ENCODE measurements at places on chromosomes 3 and 15.

- DNase-seq, result no peak
Observed at GRCh38 chr3:106265704-106266103, 396.9 kb upstream of the CBLB start.

GRCh38 chr15:95363646-95364045 lies 966.9 kb upstream of the NR2F2 start:
- no peak for DNase-seq

- DNase-seq, result no peak
Observed at GRCh38 chr15:65912235-65912634, 42.9 kb downstream of the RAB11A start.

DNA sequence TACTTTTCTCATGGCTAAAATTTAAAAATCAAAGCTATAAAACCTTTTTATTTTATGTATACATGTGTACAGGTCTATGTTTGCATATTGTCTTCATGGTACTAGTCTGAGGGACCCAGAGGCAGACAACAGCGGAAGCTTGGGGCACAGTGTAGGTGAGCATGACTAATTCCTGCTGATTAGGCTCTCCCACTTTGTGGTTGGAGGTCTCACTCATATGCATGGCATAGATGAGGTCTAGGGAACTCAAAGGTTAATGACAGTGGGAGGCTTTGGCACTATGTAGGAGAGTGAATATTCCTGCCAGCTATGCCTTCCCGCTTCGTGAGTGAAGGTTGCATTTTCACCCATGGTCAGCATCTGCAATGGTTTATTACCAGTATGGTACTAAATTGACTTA lies 47.5 kb upstream of the AADACL2 start:
- no peak for DNase-seq

GRCh38 chr3:9397332-9397905 lies at the start of gene SETD5:
SETD5 (plus strand) TSS chr3:9397615; CDS start chr3:9428939, 31,324 bp downstream.
- peak; percentile 86 for DNase-seq

GRCh38 chr3:42701371-42702065 lies 1.1 kb downstream of the HHATL start:
- no peak for DNase-seq

DNA sequence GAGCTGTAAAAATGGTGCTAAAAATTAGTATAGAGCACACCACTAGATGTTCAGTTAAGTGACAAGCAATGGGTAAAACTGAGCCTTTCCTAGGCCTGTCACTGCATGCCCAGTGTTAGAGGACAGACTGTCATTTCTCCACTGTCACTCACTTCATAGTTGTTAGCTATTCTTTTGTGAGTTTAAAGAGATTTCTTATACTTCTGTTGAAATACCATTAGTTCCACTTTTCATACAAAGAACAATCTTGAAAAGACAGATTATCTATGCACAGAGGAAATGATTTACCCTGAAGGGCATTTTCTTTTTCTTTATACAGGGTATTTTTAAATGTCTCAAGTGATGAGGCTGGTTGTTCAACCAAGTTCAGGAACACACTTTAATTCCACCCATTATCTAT lies 28.3 kb upstream of the CHMP2B start:
- DNase-seq, result no peak

DNA sequence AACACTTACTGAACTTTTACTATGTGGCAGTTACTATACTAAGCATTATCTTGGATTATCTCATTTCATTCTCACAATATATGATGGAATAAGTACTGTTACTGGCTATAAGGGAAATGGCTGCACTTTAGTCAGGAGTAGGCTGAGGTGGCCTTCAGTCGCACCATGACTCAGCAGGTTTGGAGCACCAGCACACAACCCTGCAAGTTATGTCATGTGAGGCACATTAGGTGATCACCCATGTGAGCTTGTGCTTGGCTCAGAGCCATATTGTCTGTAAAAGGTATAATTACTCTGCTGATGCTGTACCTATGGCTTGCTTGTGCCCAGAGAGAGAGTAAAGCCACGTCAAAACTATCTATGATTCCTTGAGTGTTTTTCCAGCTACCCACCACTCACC lies 54.1 kb upstream of the TIPARP start:
- peak; percentile 76 for DNase-seq

DNA sequence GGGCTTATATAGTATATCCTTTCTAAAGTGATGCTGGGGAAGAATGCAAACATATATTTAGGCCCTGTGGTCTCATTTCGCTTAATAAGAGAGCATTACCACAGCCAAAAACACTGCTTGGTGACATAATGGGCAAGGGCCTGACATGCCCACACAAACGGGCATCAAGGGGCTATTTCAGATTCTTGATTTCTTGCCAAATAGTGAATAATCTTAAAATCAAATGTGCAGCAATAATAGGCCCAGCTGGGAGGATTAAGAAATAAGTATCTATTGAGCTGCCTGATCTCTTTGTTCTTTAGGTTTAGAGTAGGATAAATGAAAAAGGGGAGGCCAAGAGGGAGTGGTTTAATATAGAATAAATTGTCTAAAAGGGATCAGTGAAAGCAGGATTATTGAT lies 241.0 kb upstream of the GBE1 start:
- DNase-seq, result no peak

GRCh38 chr3:128549283-128550112 lies 56.5 kb upstream of the GATA2 start:
- no peak for DNase-seq

GRCh38 chr3:13509816-13510192 lies 29.7 kb downstream of the HDAC11 start:
- DNase-seq, result no peak

- DNase-seq, result peak; percentile 5
Observed at GRCh38 chr3:63349583-63350573, 71.8 kb downstream of the SYNPR start.

DNA sequence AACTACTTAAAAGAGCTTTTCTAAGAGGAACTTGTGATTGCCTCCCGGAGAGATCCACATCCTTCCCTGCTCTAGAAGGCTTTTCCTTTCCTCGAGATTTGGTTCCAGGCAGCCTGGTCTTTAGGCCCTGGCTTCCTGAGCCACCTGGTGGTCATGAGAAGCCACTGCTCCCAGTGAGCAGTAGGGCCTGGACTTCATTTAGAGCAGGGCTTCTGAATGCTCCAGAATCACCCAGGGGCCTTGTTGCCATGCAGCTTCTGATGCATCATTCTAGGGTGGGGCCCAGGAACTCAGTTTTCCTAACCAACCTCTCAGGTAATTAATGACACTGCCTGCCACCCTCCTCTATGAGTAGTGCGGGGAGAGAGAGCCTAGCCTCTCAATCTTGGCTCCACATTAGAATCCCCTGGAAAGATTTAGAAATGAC lies 29.6 kb downstream of the PSMD6 start:
- peak; percentile 1 for DNase-seq

- DNase-seq, result no peak
Observed at GRCh38 chr3:196268284-196269163, 19.0 kb downstream of the PCYT1A start.

DNA sequence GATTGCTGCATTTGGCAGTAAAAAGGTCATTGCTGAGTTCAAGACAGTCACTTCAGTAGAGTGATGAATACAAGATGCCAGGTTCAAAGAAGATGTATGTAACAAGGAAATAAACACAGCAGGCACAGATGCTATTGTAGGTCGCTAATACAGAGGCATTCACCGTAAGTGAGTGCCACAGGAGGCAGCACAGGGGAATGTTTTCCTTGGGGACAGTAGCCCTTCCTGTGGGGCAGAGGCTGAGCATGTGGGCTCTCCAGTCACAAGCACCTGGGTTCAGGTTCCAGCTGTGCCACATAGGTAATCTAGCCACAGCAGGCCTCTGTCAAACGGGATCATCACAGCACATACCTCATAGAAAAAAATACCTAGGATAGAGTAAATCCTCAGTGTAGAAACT lies 86.3 kb downstream of the RSL24D1 start:
- DNase-seq, result no peak

DNA sequence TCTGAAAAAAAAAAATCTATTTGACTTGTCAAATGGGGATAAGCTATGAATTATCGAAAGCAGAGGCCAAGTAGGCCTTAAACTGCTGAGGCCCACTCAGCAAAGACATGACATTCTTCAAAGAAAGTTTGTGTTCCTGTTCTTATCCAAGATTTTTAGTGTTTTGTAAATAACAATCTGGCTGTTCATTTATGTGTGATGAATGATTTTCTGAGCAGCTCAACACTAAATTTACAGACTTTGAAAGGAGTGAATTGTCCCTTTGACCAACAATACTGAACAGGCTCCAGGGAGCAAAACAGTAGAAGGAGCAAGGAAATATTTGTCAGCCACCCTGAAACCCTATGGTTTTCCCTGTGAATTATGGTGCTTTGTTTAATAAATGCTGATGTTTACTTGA lies 512.6 kb upstream of the NAALADL2 start:
- DNase-seq, result no peak

DNA sequence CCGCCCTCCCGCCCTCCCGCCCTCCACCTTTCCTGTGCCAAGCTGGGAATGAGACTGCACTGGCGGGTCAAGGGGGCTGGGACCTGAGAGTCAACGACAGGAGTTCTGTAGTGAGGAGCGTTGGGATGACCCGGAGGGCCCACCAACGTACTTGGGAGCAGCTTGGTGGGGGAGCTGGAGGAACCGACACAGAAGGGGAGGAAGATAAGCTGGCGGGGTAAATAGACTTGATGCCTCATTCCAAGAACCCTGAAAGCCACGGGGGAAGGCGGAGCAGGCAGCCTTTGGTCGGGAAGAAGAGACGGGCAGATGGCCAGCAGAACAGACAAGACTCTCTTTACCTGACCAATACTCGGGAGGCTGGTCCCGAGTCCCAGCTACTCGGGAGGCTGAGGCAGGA lies 277 bp downstream of the FMN1 start:
- no peak for DNase-seq

GRCh38 chr15:39283531-39283930 lies 297.3 kb upstream of the THBS1 start:
- DNase-seq, result no peak

DNA sequence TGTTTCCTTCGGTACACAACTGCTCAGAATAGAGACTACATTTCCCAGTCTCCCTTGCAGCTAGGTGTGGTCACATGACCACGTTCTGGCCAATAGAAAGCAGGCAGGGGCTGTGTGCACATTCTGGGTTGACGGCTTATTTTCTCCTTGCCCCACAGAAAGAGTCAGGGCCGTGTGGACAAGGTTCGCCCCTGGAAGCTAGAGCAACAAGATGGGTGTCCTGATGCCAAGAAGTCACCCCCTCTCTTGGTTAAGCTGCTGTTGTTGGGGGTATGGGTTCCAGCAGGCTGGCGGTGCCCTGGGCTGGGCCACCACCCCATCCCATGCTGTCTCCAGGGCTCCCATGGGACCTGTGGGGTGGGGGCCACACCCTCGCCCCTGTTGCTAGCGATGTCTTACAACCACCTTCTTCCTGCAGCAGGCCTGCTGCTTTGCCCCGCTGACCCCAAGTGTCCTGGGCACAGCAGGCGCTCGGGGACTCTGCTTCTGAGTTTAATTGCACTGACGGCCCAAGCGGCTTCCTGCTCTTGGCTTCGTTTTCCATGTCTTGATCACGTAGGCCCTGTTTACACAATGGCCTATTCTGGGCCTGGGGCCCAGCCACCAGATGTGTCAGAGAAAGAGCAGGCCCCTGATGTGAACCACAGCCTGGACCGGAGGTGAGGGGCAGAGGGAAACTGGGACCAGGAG lies 24.9 kb downstream of the ABTB1 start:
- no peak for DNase-seq

DNA sequence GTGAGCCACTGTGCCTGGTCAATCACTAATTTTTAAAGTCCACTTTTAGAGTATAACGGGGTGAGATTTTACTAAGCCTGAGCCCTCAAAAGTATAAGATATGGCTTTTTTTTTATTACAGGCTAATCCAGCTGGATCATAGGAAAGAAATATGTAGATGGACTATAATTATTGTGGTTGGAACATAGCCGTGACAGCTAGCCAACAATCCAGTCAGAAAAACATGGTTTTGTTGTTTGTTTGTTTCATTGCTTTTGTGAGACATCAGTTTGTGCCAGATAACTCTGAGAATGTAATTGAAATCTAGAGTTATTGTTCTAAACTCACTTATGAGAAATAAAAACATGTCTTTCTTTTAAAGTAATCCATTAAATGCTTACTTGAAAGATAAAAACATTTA lies 37.3 kb upstream of the ATOSA start:
- DNase-seq, result no peak

DNA sequence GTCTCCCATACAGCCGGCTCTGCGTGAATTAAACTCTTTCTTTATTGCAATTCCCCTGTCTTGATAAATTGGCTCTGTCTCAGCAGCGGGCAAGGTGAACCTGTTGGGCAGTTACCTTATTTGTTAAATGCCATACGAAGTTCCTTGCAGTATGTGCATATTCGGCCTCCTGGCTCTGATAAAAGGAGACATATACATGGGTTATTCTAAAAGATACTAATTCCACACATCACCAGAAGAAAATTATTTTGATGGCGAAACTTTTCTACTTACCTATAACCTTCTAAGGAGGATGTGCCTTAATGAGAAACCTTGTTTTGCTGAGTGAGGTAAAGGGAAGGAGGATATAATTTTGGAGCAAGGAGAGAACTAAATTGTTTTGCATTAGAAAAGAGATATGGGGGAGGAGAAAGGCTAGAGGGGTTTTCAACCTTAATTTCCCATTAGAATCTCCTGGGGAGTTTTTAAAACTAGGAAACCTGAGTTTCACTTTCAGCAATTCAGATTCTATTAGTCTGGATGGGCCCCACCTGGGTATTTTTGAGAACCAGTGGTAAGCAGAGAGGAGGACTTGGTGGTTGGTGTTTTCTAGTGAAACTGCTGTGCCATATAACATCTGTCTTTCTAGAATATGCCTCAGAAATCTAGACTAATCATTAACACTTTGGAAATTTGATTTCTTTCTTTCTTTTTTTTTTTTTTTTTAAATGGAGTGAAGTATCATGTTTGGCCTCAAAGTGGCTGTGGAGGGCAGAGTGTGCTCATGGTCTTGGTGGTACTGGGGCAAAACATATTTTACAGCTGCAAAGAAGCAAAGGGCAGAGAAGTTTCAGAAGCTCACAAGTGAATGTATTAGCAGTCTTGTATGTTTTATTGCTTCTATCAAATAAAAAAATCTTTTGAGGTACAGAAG lies 23.0 kb downstream of the NANOGP8 start:
- no peak for DNase-seq

DNA sequence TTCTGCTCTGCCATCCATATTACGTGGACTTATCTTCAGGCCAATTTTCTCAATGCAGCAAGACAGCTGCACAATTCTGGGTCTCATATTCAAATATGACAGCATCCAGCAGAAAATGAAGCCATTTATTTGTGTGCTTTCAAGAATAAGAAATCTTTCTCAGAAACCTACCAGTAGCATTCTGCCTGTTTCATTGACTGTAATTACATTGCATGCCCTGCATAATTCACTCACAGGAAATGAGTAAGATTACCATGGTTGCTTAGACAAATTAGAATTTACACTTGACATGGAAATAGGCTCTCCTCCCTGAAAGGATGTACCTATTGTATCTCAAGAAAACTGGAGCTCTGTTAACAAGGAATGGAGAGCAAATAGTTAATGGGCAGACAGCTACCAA lies 346.6 kb upstream of the DCBLD2 start:
- no peak for DNase-seq

DNA sequence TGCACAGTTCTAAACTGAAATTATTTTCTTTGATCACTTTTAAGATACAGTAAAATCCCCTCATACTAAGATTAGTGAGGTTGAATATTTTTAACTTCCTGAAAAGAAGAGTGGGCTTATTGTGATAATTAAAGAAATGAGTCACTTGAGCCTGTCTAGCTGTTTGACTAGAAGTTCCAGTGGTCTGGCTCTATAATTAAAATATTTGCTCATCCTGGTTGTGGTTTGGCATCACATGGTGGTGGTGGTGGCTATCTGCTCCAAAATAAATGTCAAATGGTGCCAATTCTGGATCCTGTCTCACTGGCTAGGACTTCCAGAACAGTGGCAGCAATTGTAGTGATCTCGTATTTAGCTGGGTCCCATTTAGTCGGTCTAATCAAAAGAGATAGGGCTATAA lies 8.6 kb upstream of the TEX9 start:
- no peak for DNase-seq
